Tracheal epithelial cell (primary cell): ENCODE measurements at places on chromosomes 5 and 9. TPM values are rescaled to one million over a fixed set of nuclear protein-coding genes. Genes with fewer than 3 reads are reported as not detected.

The KIAA1191 gene
- total RNA-seq = 85.0 and 89.6 TPM in 2 replicates

The LCN15 gene
- total RNA-seq = under 0.01 TPM in 1 of 2 replicates, not detected in the other

The TERT gene
- total RNA-seq = not detected in 2 replicates

The PHF19 gene
- total RNA-seq = 7.0 and 7.7 TPM in 2 replicates

The EMB gene
- 31.3 and 42.6 TPM in 2 replicates for total RNA-seq

The NUTM2G gene
- total RNA-seq = not detected in 2 replicates

The SOWAHA gene
- 0.24 TPM in 1 of 2 replicates, not detected in the other for total RNA-seq

The C9 gene
- total RNA-seq = not detected in 2 replicates

The GDF9 gene
- under 0.01 TPM in 1 of 2 replicates, not detected in the other for total RNA-seq

The ZNF483 gene
- total RNA-seq = 0.64 and 1.4 TPM in 2 replicates

The INSYN2B gene
- total RNA-seq = 0.24 and 0.43 TPM in 2 replicates

The CCDC152 gene
- total RNA-seq = 0.21 TPM in 1 of 2 replicates, not detected in the other

The AGGF1 gene
- total RNA-seq = 23.1 and 28.1 TPM in 2 replicates

The MARVELD2 gene
- total RNA-seq = 24.8 and 27.3 TPM in 2 replicates

The PGM5 gene
- total RNA-seq = under 0.01 and 0.72 TPM in 2 replicates

The PKD2L2 gene
- under 0.01 TPM in 1 of 2 replicates, not detected in the other for total RNA-seq

The ADGRD2 gene
- total RNA-seq = 0.21 TPM in 1 of 2 replicates, not detected in the other

The ADAMTS16 gene
- total RNA-seq = under 0.01 TPM in 1 of 2 replicates, not detected in the other

The TMC1 gene
- not detected in 2 replicates for total RNA-seq

The FNBP1 gene
- total RNA-seq = 12.6 and 15.2 TPM in 2 replicates

The STARD4 gene
- 80.2 and 135 TPM in 2 replicates for total RNA-seq

The PIP5KL1 gene
- 3.8 and 6.0 TPM in 2 replicates for total RNA-seq

The HMCN2 gene
- total RNA-seq = under 0.01 and 0.21 TPM in 2 replicates

The S1PR3 gene
- total RNA-seq = under 0.01 and 4.1 TPM in 2 replicates

The SNAPC3 gene
- 29.8 and 41.9 TPM in 2 replicates for total RNA-seq

The CATSPER3 gene
- total RNA-seq = under 0.01 TPM in 1 of 2 replicates, not detected in the other

The PCDHA9 gene
- total RNA-seq = under 0.01 TPM in 2 replicates

The CSF1R gene
- under 0.01 TPM in 1 of 2 replicates, not detected in the other for total RNA-seq

The NR6A1 gene
- total RNA-seq = 3.4 and 4.6 TPM in 2 replicates

The PCA3 gene
- not detected in 2 replicates for total RNA-seq

The CSF2 gene
- total RNA-seq = 69.2 TPM in 1 of 2 replicates, not detected in the other

The CD74 gene
- total RNA-seq = 4.0 and 6.7 TPM in 2 replicates

The FGFR4 gene
- 3.8 and 4.6 TPM in 2 replicates for total RNA-seq

The SELENOP gene
- 5.1 and 8.1 TPM in 2 replicates for total RNA-seq

The FLT4 gene
- total RNA-seq = under 0.01 and 0.96 TPM in 2 replicates

The RGS7BP gene
- total RNA-seq = not detected in 2 replicates

The PWWP2A gene
- total RNA-seq = 16.4 and 21.1 TPM in 2 replicates

The C9orf50 gene
- not detected in 2 replicates for total RNA-seq

The PCDHGB3 gene
- total RNA-seq = 0.24 and 0.43 TPM in 2 replicates

The FCN2 gene
- not detected in 2 replicates for total RNA-seq

The FAM221B gene
- total RNA-seq = not detected in 2 replicates

The FRMPD1 gene
- under 0.01 TPM in 1 of 2 replicates, not detected in the other for total RNA-seq

The TAF11L5 gene
- not detected in 2 replicates for total RNA-seq

The ZBTB5 gene
- 10.1 and 11.3 TPM in 2 replicates for total RNA-seq

The SOHLH1 gene
- total RNA-seq = not detected in 2 replicates

The CCL19 gene
- not detected in 2 replicates for total RNA-seq

The WNK2 gene
- total RNA-seq = 0.24 TPM in 1 of 2 replicates, not detected in the other

The PITX1 gene
- 43.9 and 87.6 TPM in 2 replicates for total RNA-seq

The TSSK1B gene
- total RNA-seq = under 0.01 and 0.21 TPM in 2 replicates

The RNF180 gene
- total RNA-seq = 4.5 and 5.3 TPM in 2 replicates

The MLANA gene
- not detected in 2 replicates for total RNA-seq

The PAEP gene
- total RNA-seq = not detected in 2 replicates

The TLE1 gene
- 50.1 and 51.3 TPM in 2 replicates for total RNA-seq

The LURAP1L gene
- 22.4 and 29.2 TPM in 2 replicates for total RNA-seq

The DNAI1 gene
- total RNA-seq = not detected in 2 replicates
